GOT3 (cell line): ENCODE measurements at places on chromosomes 16 and 17.

DNA sequence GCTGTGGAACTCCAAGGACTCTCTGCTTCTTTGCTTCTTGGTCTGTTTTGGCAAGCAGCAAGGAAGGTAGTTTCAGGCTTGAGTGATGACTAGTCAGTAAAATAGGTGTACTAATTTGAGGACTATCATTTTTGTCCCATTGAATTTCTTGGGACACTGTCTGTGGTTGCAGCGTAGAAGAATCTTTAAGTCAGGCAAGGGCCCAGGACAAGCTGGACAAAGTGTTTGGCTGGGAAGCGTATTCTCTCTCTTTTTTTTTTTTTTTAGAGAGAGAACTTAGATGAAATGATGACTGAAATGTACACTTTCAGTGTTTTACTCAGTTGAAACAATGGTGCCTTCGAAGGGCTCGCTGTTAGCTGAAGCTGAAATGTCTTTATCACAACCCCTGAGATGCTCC is 105.0 kb downstream of the BANP start:
- no peak for DNase-seq

DNA sequence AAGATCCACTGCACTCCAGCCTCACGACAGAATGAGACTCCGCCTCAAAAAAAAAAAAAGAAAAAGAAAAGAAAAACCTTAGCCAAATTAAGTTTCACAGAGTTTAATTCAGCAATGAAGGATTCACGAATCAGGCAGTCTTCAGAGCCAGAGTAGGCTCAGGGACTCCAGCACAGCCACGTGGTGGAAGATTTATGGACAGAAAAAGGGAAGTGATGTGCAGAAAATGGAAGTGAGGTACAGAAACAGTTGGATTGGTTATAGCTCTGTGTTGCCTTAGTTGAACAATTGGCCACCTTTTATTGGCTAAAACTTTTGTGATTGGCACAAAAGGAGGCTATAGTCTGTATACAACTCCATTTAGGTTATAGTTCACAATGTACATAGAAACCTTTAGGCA is 256.6 kb downstream of the HS3ST3B1 start:
- DNase-seq, result no peak

DNA sequence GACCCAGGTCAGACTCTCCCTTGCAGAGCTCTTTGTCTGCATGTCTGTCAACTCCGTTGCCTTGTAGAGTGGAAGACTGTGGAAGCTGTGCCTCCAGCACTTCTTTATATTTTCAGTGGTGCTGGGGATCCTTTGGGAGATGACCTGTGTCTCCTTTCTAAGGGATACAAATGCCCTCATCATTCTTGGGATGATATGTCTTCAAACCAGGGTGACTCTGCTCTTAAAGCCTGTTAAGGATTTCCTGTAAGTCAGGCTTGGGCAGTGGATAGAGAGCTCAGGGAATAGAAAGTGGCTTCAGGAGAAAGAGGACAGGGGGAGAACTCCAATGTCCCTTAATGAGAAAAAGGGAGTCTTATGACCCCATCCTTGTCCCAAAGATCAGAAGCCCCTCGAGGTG is 1.5 kb downstream of the HOXB3 start:
- no peak for DNase-seq

DNA sequence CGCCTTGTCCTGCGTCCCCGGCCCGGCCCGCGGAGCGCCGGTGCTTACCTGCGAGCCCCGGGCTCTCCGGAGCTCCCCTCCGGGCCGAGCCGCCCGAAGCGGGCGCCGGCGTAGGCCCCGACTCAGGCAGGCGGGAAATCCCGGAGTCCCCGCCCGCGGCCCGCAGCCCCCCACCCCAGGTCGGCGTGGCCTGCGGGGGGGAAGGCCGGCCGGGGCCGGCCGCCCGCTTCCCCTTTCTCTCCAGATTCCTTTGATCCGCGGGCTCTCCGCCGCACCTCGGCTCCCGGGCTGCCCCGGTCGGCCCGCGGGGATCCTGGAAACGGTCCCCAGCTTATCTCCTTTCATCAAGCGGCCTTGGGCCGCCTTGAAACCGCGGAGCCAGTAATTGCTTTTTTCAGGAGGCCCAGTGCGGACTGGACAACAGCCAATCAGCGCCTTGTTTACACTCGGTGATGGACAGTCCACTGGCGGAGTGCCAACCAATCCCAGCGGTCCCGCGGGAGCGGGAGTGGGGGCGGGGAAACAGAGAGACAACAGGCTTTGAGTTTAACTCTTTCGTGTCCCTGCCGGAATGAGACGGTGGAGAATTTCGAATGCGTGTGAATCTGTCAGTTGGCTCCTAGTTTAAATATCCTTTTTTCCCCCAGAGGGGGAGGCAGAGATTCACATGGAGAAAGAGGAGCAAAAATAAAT is 1.4 kb upstream of the BAHCC1 start:
- peak; percentile 97 for DNase-seq

DNA sequence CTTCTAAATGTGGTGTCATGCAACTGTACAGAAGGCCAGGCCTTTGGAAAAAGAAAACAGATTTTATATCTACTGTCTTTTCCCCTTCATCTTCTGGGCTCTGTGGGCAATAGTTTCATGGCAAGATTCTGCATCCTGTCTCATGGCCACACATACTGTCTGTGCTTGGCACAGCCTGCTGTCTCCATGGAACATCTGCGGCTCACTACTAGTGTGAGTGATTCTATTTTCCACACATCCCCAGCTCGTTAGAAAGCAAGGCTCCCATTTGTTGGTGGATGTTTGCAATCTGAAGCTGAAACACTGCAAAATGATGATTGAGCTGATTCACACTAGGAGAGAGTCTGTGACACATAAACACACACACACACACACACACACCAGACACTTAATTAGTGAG is 32.4 kb downstream of the CACNG3 start:
- DNase-seq, result no peak

- DNase-seq, result no peak
Observed at GRCh38 chr16:11100239-11100750, 155.7 kb downstream of the SOCS1 start.

DNA sequence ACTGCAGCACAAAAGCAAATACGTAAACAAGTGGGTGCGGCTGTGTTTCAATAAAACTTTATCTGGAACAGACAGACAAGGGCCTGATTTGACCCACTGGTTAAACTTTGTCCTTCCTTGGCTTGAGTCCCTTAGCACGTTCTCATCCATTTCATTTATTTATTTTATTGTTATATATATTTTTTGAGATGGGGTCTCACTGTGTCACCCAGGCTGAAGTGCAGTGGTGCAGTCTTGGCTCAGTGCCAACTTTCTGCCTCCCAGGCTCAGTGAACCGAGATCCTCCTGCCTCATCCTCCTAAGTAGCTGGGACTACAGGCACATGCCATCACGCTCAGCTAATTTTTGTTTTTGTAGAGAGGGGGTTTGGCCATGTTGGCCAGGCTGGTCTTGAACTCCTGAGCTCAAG is 64.3 kb downstream of the MYH11 start:
- no peak for DNase-seq

DNA sequence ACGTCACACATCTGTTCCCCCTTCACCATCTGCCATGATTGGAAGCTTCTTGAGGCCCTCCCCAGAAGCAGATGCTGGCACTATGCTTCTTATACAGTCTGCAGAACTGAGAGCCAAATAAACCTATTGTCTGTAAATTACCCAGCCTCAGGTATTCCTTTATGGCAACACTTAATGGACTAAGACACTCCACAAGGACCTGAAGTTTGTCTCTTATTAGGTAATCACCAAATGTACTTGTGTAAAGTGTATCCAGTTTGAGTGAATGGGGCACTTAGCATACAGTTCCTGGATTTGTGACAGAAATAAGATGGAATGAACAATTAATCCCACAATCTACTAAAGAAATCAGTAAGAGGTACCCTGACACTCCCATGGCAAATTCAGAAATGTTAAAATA is 105.3 kb downstream of the SLC39A11 start:
- DNase-seq, result no peak

- no peak for DNase-seq
Observed at GRCh38 chr16:50721549-50722404, 20.1 kb upstream of the CYLD start.

GRCh38 chr17:2051933-2052559 is 2.9 kb upstream of the HIC1 start:
- DNase-seq, result no peak

GRCh38 chr16:87956365-87957231 is 5.4 kb downstream of the BANP start:
- no peak for DNase-seq

DNA sequence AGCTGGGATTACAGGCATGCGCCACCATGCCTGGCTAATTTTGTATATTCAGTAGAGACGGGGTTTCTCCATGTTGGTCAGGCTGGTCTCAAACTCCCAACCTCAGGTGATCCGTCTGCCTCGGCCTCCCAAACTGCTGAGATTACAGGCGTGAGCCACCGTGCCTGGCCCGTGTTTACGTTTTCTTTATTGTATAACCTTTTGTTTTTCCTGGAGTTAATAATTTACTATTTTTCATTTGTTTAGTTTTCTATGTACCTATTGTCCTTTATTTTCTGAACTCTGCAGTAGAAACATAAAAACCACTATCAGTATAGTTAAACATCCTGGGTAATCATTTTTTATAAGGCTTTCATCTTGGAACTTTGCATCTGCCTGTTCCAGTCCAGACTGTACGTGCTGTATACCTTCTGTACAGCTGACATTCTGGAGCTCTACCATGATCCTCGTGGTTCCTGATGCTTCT is 73.6 kb downstream of the PPM1E start:
- DNase-seq, result no peak

GRCh38 chr16:86892509-86892908 is 314.2 kb downstream of the FOXL1 start:
- DNase-seq, result no peak

DNA sequence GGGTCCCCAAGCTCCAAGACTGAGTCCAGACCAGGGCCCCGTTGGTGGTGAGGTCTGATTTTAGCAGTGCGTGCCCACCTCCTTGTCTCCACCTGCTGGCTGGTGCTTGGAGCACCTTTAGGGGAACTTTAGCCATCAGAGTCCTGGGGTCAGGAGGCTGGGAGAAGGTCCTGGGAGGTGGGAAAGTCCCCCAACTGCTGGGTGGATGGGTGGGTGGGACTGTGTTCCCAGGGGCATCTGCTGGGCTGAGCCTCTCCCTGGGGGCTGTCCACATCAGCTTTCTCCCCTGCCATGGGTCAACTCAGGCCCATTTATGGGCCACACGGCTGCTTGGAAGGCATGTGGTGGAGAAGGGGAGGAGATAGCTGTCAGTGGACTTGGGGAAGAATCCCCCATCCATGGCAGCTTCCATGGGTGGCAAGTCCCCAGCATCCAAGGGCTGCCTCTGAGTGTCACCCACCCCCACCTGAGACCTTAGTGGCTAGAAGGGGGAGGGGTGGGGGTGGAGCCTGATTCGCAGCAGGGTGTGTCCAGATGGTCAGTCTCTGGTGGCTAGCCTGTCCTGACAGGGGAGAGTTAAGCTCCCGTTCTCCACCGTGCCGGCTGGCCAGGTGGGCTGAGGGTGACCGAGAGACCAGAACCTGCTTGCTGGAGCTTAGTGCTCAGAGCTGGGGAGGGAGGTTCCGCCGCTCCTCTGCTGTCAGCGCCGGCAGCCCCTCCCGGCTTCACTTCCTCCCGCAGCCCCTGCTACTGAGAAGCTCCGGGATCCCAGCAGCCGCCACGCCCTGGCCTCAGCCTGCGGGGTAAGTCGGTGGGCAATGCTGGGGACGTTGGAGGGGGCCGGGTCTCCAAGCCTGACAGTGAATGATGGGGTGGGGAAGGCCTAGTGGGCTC is at the start of gene TRPV2:
TSS of gene TRPV2 (plus strand) at position 541 of the 894 bp plus-strand sequence. CDS start 2,098 bp downstream, outside the sequence.
- no peak for DNase-seq

DNA sequence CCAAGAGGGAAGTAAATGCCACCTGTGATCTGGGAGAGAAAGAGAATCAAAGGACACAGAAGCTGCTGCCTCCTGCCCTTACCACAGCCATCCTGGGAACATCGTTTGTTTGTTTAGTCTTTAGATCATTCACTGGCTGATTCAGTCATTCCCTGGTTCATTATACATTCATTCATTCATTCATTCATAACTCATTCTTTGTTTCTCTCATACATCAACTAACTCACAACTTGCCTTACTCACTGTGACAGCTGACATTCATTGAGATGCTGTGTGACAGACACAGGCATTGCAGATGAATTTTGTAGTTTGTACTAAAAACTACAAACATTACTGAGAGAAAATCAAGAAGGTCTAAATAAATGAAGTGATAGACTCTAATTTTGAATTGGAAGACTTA is 291.0 kb upstream of the TNRC6C start:
- no peak for DNase-seq

DNA sequence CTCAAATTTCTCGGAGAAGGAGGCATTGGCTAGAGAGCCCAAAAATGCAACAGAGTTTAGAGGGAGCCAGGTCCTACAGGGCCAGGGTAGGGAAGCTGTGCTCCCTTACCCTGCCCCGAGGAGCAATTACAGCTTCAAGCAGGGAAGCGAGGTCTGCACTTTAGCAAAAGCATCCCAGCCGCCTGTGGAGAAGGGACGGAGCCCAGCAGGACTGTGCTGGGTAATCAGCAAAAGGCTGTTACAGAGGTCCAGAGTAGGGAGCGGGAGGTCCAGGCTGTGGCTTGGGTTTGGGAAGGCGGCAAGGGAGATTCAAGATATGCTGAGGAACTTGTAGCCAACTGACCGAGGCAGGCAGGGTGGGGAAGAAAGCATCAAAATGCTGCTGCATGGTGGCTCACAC is 162.6 kb downstream of the TMEM132E start:
- no peak for DNase-seq

- DNase-seq, result peak; percentile 40
Observed at GRCh38 chr16:66977341-66978113, 10.9 kb upstream of the CES4A start.

DNA sequence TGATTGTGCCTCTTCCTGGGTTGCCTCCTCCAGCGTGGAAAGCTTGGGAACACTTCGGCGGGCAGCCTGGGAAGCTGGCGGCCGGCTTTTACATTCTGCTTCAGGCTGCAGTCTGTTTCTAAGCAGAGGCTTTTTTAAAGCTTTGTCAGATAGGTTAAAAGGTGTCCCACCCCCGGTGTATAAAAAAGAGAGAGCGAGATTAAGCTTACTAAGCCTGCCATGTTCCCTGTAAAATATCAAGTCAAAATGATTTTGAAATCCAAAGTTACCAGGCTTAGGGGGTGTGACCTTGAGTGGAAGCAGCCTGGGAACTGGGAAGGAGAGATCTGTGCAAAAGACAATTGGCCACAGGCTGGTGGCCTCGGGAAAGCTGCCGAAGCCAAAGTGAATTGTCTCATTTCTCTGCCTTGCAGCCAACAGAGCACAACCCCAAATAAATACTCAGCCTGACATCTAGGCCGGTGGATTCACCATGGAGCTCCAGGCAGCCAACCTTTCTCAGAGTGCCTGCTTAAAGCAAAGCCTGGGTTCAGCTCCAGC is 254.5 kb downstream of the FTO start:
- no peak for DNase-seq

- DNase-seq, result no peak
Observed at GRCh38 chr16:84218176-84218823, 21.5 kb downstream of the KCNG4 start.

DNA sequence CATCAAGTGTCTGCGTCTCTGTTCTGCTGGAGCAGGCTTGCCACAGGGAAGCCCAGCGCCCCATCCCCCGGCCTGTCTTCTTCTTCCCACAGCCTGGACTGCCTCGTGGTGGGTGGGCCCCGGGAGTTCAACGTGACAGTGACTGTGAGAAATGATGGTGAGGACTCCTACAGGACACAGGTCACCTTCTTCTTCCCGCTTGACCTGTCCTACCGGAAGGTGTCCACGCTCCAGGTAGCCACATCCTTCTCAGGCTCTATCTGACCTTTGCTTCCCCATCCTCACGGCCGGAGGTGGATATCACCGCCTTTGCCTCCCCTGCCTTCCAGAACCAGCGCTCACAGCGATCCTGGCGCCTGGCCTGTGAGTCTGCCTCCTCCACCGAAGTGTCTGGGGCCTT is 29.8 kb upstream of the ITGAX start:
- no peak for DNase-seq
